ENCODE measurements at places on chromosomes 7 and 10.

DNA sequence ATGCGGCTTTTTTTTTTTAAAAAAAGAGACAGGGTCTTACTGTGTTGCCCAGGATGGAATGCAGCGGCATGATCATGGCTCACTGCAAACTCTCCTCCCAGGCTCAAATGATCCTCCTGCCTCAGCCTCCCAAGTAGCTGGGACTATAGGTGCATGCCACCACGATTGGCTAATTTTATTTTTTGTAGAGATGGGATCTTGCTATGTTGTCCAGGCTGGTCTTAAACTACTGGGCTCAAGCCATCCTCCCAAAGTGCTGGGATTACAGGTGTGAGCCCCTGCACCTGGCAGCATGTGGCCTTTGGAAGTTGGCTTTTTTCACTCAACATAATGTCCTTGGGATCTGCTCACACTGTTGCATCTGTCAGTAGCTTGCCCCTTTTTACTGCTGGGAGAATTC, 65.1 kb downstream of the AMZ1 start:
- DNase-seq = no peak

GRCh38 chr10:106836933-106837663, 327.4 kb downstream of the SORCS1 start:
- DNase-seq = no peak

DNA sequence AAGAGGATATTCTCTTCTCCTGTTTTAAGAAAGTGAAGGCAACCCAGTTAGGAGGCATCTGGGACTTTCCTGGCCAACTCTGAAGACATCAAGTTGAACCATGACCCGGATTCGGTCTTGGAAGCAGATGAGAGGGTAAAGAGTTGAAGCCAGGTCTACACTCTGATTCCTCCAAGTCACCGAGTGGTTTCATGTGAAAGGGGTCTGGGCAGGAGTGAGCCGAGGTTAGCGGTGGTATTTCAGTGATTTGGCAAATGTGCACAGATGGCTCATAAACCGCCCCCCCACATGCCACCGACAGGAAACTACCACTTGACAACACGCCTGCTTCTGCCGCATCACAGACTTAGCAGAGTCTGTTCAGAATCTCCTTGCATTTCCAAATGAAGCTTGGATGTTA, 11.4 kb upstream of the REPIN1 start:
- no peak for DNase-seq

- no peak for DNase-seq
Measured at GRCh38 chr10:95560278-95561176, 644 bp downstream of the SORBS1 start.

- no peak for DNase-seq
Measured at GRCh38 chr7:28626624-28627262, 214.4 kb downstream of the CREB5 start.

- DNase-seq = no peak
Measured at GRCh38 chr7:94907811-94908322, 473 bp downstream of the PPP1R9A start.

- no peak for DNase-seq
Measured at GRCh38 chr10:75244487-75245353, 9.0 kb upstream of the COMTD1 start.

DNA sequence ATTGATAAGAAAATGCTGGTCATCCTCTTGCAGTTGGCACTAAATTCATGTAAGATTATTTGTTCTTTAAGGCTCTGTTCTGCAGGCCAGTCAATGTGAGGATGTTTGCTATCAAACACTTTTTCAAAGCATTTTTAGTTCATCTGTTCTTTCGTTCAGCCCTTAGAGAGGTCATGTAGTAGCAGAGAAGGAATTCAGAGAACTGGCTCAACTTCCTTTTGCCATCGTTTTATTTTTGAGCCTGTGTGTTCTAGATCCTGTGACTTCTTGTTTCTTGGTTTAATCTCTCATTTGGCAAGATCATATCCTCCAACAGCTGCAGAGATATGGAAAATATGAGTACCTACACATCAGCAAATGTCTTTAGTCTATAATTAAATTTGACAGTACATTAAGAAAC, 184.3 kb downstream of the NRP1 start:
- no peak for DNase-seq

- no peak for DNase-seq
Measured at GRCh38 chr10:132482090-132482800, 55.3 kb upstream of the INPP5A start.

GRCh38 chr7:8561449-8561848, 128.0 kb downstream of the NXPH1 start:
- no peak for DNase-seq

GRCh38 chr10:84329986-84330651, 1.7 kb downstream of the CCSER2 start:
- no peak for DNase-seq

DNA sequence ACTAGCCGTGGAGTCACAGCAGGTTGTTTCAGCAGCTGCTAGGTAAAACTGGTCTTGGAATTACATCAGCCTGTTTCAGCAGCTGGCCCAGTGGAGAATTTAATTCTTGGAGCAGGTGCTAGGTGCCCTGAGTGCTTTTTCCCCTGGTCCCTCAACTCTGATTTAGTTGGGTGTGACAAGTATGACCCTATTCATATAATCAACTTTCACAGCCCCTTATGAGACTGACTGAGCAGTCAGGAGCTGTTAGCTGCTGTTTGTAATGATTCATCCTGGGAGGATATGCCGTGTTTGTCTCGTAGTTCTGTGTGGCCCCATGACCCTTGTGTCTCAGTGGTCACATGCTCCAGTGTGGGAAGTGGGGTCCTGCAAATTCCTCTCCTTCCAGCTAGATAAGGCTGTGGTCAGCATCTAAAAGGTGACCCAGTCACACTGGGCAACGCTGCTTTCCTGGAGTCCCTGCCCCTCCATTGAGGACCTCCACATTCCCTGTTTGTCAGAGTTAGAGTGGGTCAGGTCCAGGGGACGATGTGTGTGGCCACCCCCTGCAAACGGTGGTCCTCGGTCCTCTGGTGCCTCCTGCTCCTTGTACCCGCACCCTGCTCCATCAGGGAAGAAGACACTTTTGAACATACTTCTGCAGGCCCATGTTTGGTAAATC, 28.3 kb downstream of the TBATA start:
- no peak for DNase-seq

GRCh38 chr7:12391922-12392615, 11.6 kb downstream of the VWDE start:
- no peak for DNase-seq

GRCh38 chr10:20746856-20747255, 150.3 kb downstream of the NEBL start:
- no peak for DNase-seq

GRCh38 chr7:43220250-43220649, 107.8 kb downstream of the HECW1 start:
- no peak for DNase-seq

- DNase-seq = no peak
Measured at GRCh38 chr7:33093266-33093665, 15.9 kb downstream of the RP9 start.

DNA sequence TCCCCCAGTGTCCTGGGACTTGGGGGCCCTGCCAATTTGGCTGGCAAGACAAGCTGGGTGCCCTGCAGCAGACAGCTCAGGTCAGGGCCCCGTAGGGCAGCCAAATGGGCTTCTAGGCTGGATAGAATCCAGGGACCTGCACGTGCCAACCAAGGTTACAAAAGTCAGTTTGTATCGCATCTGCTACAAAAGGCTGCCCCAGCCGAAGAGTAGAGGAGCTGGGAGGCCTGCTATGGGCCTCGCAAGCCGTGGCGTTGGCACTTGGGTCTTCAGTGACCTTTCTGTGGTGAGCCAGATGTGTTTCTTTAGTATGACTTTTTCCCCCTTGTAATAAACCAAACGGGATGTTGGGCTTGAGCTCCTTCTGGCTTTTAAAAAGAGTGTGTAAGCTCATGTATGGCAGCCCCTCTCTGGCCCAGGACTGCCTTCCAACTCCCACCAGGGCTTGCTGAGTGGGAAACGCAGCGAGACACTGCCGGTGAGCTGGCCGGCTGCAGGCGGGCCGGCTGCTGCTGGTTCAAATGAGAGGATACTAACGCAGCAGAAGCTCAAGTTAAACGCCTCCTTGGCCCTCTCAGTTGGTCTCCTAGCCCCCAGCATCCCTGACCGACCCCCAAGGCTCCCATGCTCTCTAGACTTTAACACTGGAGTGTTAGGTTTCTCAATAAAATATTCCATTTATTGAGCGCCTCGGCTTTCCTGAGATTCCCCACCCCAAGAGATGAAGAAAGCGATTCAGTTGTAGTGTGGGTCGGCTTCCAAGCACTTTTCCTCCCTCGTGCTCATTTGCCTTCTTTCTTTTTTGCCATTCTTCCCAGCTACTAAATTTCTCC, 3.1 kb upstream of the HOXA10 start:
- DNase-seq = peak; percentile 21

- no peak for DNase-seq
Measured at GRCh38 chr7:95536656-95537311, 51.0 kb downstream of the ASB4 start.

DNA sequence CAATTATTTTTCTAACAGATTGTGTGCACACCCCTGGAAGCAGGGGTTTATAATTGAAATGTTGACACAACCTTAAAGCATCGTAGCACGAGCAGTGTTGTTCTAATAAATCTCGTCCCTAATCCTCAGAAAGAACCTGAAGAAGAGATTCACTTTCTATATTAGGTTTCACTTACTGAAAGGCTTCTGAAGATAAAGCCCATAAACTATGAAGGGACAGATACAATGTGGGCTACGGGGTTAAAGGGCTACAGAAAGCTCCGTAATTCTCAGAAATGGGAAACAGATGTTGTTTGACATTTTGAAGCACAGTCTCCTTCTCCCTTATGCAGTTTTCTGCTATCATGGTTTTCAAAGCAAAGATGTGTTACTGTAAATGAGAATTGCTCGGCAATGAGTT, 479.6 kb downstream of the GATA3 start:
- DNase-seq = no peak

DNA sequence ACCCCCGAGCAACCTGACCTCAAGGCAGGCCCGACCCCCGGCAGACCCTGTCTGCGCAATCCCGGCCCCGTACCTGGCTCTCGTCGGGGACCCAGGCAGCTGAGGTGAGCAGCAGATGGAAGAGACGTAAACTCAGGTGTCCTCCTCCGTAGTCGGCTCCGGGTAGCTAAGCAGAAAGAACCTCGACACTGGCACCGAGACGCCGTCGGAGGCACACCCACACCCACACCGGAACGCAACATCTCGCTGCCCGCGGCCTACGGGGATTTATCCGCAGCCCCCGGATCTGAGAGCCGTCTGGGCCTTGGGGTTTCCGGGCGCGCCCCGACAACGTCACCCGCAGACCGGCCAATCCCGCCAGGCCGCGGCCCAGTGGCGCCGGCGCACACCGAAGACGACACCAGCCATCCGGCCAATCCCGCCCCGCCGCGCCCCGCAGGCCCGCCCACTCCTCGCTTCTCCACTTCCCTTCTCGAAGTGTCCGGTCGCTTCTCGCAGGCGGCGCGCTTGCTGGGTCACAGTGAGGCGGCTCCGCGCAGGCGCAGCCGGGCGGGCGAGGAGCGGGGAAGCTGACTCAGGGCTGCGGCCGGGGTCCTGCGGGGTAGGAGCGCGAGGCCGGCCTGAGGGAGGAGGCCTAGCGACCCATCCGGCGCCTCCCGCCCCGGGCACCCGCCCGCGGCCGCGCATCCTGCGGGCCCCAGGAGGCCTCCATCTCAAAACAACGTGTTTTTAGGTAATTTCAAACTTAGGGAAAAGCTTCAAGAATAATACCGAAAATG, at the start of gene ZFAND2A:
Gene ZFAND2A, minus strand, starts transcription at position 306 of the 779 bp plus-strand sequence. CDS start 1,984 bp downstream, outside the sequence.
- DNase-seq = peak; percentile 98

DNA sequence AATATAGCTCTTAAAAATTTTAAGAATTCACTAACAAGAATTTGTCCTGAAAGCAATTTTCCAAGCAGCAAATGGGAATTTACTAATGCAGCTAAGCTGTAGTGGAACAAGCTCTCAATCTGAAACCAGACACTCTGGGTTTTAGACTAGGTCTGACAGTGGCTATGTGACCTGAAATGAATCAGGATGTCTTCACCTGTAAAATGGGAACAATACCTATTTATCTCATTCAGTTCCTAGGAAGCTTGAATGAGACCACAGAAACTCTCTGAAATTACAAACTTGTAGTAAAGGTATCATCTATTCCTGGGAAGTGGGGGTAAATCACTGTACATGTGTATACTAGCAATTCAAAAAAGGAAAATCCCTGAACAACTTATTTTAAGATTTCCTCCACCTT, 1.2 kb downstream of the DNAJC2 start:
- DNase-seq = no peak

GRCh38 chr7:87058744-87059524, 520 bp downstream of the ELAPOR2 start:
- no peak for DNase-seq

- DNase-seq = no peak
Measured at GRCh38 chr10:89355394-89355931, 22.4 kb upstream of the IFIT1B start.

DNA sequence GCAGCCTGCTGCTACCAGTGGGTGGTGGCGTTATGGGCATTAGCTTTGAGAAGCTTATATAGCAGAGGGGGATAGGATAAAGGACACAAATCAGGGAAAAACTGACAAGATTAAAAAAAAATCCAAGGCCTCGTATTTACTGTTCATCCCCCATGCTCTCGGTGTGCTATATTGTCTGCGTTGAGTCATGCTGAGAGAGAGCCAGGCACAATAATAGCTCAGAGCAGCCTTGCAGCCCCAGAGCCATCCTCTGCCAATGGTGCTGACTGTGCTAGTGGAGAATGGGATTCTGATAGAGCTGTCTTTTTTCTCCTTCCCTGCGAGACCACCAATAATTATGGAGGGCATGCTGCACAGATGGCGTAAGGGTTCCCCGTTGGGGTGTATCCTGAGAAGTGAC, 51.7 kb upstream of the FZD1 start:
- peak; percentile 6 for DNase-seq

DNA sequence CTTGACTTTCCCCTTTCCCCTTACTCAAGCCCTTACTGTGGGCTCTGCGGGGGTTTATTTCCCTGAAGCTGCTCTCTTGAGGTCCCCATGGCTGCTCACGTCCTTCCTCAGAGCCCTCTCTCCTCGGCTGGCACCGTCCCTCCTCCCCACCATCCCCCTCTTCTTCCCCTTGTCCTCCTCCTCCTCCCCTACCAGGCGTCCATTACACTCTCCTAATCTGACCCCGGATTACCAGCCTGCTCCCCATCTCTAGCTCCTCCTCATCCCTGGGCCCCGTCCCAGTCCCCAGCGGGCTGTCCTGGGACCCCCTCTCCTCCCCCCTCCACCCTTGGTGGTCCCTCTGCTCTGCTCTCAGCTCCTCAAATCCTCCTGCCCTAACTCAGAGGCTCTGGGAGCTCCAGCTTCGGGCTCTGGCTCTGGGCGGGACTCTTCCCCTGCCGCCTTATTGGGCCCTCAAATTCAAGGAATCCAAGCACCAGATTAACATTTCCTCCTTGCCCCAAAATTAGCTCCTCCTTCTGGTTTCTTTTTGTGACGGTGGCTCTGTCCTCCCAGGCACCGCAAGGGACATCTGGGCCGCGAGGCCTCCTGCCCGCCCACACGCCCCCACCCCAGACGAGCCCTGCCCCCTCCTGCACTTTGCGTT, 48.5 kb upstream of the LEP start:
- no peak for DNase-seq
